ENCODE measurements at places on chromosomes 16 and 17.

DNA sequence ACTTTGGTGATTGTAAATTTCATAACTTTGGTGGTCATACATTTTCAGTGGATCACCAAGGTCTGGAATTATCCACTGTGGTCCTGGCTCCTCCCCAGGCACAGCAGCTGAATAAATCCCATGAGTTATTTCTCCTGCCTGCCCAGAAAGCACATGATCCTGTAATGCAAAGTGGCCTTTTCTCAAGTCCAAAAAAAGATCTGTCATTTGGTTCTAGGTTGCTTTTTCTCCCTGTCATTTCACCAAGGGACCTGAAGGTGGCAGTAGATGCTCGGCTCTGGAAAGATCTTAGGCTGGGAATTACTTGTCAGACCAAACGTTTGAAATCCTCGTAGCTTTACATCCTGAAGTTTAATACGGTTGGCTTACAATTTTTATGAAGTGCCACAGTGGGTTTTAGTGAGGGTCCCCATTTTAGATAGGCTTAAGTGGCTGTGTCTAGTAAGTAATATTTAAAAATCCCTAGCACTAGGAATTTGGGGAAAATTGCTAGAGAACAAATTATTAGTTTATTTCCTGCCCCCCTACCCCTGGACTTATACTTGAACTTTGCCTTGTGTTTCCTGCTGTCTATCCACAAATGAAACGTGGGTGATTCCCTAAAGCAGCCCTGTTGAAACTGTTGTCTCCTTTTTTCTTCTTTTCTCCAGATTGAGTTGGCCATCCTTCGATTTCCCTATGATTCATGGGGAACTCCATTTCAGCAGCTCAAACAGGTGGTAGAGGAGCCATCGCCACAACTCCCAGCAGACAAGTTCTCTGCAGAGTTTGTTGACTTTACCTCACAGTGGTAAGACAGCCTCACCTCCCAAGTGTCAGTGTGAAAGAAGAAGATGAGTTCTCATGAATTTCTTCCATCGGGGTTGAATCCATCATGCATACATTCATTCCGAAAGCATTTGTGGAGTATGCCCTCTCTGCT, 111.7 kb downstream of the MAP2K6 start:
- no peak for DNase-seq

GRCh38 chr16:66950971-66951790, 9.9 kb upstream of the CES3 start:
- no peak for DNase-seq

- DNase-seq = no peak
Measured at GRCh38 chr16:25950586-25951281, 259.0 kb downstream of the HS3ST4 start.

- DNase-seq = no peak
Measured at GRCh38 chr16:89046491-89046890, 47.2 kb upstream of the ACSF3 start.

GRCh38 chr17:62167076-62167475, 102.0 kb upstream of the MED13 start:
- DNase-seq = no peak

- DNase-seq = peak; percentile 69
Measured at GRCh38 chr17:143785-144281, 6.5 kb downstream of the SCGB1C2 start.

GRCh38 chr17:21194226-21194625, 19.7 kb downstream of the TMEM11 start:
- DNase-seq = no peak

DNA sequence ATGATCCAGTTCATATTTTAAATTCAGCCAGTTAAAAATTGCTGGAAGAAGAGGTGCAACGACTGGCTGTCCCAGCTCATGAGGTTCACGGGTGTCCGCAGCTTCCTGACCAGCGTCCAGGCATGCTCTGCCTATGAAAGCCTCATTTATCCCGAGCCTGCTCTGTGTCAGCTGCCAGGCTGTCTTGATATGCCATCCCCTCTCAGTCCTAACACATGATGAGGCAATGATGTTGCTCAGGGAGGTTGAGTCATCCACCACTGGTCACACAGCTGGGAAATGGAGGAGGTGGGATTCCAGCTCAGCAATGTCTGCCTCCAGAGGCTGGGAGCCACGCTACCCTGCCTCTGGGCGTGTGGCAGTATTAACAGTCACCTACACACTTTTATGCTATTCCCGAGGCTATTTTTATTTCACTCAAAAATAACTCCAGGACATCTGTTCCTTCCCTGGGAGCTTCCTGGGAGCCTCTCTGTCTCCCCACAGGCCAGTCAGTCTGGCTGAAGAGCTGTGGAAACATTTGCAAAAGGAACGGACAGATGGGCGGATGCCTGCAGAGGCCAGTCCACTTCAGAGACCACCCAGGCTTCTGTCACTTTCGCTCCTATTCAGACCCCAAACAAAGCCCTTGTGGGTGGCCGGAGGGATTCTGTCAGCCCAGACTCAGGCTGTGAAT, 22.5 kb downstream of the RAB11FIP4 start:
- DNase-seq = no peak

DNA sequence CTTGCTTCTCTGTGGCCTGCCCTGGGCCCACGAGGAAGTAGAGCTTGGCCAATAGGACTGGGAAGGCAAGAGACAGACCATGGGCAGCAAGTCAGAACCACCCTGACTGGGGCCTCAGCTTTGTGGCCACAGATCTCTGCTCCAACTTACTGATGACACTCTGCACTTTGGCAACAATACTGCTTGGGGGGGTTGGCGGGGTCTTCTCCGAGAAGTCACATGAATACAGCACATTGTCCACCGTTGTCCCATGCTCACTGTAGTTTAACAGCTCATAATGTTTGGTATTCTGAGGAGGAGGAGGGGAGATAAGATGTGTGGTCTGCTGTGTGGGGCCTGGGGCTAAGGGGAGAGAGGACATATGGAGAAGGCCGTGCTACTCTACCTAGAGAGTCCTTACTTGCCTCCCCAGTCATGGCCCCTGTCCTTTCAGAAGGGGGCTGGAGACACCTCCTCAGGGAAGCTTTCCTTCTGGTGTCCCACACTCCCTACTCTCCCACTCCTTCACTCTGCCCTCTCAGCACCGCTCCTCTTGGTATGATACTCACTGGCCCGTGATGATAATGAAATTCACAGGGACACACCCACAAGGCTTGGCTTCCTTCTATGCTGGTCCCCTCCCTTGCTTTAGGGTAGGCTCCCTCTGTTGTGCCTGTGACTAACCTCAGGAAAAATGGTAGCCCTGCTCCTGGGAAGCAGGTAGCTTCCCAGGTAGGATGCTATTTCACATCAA, 4.0 kb upstream of the DHRS13 start:
- DNase-seq = no peak

GRCh38 chr16:6967796-6968320, 364.8 kb upstream of the RBFOX1 start:
- DNase-seq = no peak

GRCh38 chr17:63963123-63963522, 9.6 kb downstream of the SCN4A start:
- no peak for DNase-seq

DNA sequence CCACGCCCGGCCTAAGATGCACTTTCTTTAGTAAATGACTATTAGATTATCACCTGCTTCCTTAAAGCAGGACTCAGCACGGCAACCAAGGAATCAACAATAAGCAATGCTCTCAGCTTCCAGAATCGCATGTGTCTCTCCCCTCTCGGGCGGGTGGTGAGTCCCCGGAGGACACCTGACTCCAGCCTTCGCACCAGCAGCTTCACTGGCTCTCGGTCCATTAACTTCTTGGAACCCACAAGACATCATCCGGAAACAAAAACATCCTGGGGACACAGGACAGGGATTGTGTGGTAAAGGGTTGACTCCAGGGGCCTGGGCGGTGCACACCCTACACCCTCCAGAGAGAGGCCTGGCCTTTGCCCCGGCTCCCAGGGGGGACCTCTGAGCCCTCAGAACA, 22.7 kb downstream of the UTS2R start:
- no peak for DNase-seq

GRCh38 chr16:84585886-84586285, 32.0 kb downstream of the COTL1 start:
- peak; percentile 36 for DNase-seq

GRCh38 chr17:82823004-82823403, 16.8 kb downstream of the ZNF750 start:
- DNase-seq = no peak

GRCh38 chr17:43882761-43883415, 24.4 kb downstream of the MPP2 start:
- DNase-seq = no peak

- no peak for DNase-seq
Measured at GRCh38 chr16:72604375-72604774, 432.4 kb upstream of the PMFBP1 start.

GRCh38 chr17:78970834-78971755, 8.6 kb downstream of the LGALS3BP start:
- peak; percentile 72 for DNase-seq

DNA sequence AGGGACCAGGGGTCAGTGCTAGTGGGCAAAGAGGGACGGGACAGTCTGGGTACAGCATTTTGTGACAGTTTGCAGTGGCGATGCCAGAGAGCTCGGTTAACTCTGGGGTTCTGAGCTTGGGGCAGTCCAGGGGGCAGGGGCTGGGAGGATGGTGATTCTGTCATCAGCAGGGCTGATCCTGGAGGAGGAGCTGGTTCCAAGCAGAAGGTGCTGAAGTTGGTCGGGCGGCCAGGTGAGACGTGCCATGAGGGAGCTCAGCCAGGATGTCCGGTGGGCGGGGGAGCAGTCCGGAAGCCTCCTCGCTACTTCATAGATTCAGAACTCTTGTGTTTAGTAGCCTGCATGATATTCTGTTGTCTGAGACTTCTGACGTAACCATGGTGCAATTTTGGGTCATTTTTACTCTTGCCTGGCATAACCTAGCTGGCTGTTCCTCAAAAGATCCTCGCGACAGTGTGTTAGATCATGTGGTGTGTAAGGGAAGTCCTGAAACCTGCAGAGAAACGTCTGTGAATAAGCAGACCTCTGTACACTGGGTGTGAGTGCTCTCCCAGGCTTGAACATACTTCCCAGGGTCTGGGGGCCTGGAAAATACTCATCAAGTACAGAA, 122.0 kb downstream of the CLEC16A start:
- no peak for DNase-seq

DNA sequence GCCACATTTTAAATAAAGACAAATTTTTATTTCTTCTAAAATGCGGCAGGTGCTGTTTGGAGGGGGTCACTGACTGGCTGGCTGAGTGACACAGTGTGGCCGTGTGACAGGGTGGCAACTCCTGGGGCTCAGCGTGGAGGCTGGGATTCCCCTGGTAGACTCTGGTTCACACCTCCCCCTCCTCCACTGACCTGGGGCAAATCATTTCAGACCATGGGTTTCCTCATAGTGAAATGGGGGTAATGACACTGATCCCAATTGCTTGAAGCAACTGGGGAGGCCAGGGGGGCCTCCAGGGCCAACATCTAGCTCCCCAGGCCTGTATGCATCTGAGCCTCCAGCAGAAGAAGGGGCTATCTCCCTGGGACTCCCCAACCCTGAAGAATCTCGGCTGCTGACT, 6.6 kb downstream of the HSD11B2 start:
- no peak for DNase-seq

DNA sequence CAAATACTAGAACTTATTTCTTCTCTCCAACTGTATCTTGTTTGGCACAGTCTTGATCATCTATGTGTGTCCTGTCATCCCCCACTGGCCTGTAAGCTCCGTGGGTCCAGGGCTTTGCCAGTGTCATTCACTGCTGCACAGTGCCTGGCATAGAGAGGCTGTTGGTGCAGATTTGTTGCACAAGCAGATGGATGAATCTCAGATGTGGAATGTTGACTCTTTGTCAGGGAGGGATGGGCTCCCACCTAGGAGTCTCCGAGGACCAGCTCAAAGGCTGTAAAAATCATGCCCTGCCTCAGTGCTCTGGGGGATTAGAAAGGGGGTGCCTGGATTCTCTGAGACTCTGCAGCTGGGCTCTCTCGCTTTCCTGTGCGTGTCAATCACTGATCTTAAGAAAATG, 60.6 kb downstream of the RAB11FIP4 start:
- DNase-seq = no peak

DNA sequence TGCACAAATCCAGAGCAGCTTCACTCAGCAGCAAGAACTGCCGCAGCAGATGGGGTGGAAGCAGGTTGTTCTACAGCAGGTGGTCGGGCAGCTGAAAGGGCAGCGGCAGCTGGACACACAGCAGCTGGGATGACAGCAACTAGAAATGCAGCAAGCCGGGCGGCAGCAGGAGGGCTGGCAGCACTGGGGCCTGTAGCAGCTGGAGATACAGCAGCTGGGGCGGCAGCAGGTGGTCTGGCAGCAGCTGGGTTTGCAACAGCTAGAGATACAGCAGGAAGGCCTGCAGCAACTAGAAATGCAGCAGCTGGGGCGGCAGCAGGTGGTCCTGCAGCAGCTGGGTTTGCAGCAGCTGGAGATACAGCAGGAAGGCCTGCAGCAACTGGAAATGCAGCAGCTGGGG, 460 bp downstream of the KRTAP4-3 start:
- DNase-seq = no peak

DNA sequence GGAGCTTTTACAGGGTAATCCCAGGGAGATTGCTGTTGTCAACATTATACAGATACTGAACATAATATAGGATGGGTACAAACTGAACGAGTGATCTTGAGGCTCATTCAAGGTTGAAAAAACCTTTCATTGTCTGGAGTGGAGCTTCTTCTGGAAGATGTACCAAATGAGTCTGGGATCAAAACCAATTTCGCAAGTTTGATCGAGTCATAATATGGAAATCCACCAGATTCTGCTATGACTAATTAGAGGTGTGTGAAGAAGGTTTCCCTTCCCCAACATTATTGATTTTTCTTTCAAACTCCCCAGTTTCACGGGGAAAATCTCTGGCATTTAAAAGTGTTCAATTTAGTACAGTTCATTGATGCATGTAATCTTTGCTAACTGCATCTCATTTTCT, 324.1 kb downstream of the ZFHX3 start:
- no peak for DNase-seq

- no peak for DNase-seq
Measured at GRCh38 chr17:37062021-37062420, 113.3 kb downstream of the AATF start.

- no peak for DNase-seq
Measured at GRCh38 chr17:82434216-82434565, 15.8 kb upstream of the OGFOD3 start.

DNA sequence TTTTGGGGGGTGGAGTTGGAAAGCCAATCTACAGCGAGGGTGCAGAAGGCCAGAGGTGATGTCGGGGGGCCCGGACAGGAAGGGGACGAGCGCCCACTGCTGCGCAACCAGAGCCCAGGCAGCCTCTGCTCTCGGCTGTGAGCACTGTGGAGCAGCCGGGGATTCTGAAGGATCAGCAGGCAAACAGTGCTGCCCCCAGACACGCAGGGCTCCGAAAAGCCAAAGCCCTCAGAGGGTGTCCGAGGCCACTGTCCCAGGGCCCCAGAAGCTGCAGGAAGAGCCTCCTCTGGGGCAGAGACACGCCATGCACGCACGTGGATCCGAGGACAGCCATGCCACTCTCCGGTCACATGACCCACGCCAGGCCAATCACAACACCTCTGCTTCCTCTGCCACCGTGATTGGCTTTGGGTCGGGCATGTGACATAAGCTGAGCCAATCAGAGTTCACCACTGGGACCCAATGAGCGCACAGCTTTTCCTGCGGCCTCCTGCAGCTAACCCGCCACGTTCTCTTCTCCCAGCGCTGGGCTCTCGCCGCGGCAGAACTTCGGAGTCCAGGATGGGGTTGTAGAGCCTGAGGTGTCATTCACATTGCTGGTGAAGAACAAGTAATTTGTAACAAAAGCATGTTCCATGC, 40.7 kb downstream of the ACTG1 start:
- DNase-seq = peak; percentile 39

- DNase-seq = no peak
Measured at GRCh38 chr16:2527071-2527783, 4.0 kb downstream of the CEMP1 start.

- no peak for DNase-seq
Measured at GRCh38 chr17:76528156-76528527, 9.4 kb downstream of the CYGB start.
